ENCODE measurements at places on chromosomes 2 and 18.

GRCh38 chr2:65429786-65430602 lies 2.4 kb downstream of the SPRED2 start:
- DNase-seq = peak; percentile 9

- no peak for DNase-seq
These were observed 115.2 kb downstream of the SPHKAP start for GRCh38 chr2:228066126-228066798.

DNA sequence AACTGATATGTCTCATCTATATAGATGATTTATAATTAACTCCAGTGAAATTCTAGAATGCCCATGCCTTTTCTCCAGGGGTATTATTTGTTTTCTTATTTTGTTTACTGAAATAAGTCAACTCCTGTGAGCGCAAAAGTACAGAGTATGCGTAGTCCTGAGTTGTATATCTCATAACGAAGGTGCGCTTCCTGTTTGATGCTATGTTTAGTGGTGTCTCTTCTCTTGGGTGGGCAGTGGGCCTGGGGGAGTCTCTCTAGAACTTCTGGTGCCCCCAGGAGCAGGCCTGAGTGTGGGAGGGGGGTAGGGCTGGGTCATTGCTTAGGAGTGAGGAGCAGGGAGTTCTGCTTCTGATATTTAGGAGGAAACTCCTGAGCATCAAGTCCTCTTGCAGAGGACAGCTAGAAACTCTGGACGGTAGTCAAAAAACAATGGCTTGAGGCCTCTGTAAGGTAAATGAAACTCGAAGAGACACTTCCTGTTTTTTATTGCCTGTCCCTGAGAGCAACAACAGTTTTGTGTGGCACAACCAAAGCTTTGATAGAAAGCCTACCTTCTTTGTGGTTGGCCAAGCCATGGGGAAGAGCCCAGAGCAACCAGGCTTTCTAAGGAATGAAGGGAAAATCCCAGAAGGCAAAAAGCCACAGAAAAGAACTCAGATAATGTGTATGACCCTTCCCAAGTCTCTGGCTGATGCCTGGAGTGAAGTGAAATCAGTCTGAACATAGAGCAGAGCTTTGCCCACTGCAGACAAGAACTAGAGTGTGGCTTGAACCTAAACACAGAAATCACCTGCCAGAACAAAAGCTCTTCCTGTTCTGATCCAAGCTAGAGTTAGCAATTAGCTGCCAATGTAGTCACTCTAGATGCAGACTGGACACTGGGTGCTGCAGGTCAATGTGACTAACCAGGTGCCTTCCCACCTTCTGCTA lies 8.5 kb upstream of the SP140L start:
- no peak for DNase-seq

GRCh38 chr2:239019183-239019581 lies 171.3 kb downstream of the TWIST2 start:
- no peak for DNase-seq

DNA sequence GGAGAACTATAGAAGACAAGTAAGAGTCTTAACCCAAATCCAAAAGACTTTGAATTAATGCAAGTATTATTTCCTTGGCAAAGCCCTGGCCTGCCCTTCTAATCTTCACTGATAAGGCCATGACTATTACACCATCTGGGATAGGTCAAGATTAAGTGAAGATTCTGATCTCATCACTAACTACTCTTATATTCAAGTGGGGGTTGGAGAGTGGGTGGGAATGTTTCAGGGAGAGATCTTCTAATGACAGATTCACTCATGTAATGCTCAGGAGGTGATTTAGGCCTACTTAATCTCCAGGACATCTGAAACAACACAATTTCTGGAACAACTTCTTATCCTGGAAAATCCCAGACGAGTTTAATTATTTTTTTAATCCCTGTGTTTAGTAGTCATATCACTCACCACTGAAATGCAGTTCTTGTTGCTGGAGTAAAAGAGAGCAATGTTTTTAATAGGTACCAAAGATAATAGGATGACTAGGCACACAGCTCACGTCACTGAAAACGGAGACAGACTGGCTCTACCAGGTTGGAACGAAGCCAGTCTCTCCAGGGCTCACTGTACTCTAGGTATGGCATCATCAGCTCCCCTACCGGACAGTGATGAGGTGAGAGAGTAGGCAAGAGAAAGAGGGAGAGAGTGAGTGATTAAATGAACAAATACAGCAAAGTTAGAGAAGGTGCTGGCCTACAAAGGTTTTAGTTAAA lies 133.1 kb downstream of the NCKAP5 start:
- DNase-seq = peak; percentile 45

- peak; percentile 8 for DNase-seq
These were observed 148.7 kb upstream of the DOCK10 start for GRCh38 chr2:225190987-225191386.

- DNase-seq = no peak
These were observed 14.5 kb downstream of the TMEM247 start for GRCh38 chr2:46493971-46494250.

- no peak for DNase-seq
These were observed 76.2 kb upstream of the MFF start for GRCh38 chr2:227248876-227249275.

- no peak for DNase-seq
These were observed 14.5 kb downstream of the PTMA start for GRCh38 chr2:231722721-231723307.

All from adipocyte (in vitro differentiated cells).